LHCN-M2 (cell line): ENCODE measurements at places on chromosomes 4 and X. TPM values are rescaled to one million over a fixed set of nuclear protein-coding genes. Genes with fewer than 3 reads are reported as not detected.
A peak's percentile ranks its signal among the peaks of the same experiment; 100 is the strongest.

The VEGFD gene
- total RNA-seq: not detected in 2 replicates

The SMARCA1 gene
- total RNA-seq: 38.0 and 42.6 TPM in 2 replicates

The GRK4 gene
- total RNA-seq: 4.7 and 6.7 TPM in 2 replicates

The SLC38A5 gene
- total RNA-seq: 2.9 and 4.4 TPM in 2 replicates

The REELD1 gene
- total RNA-seq: not detected in 2 replicates

The DCAF12L2 gene
- total RNA-seq: not detected in 2 replicates

The PDZD11 gene
- total RNA-seq: 83.5 and 84.9 TPM in 2 replicates

The PCDH19 gene
- total RNA-seq: not detected in 2 replicates

The TMEM47 gene
- 44.5 and 54.7 TPM in 2 replicates for total RNA-seq

The NEUROG2 gene
- total RNA-seq: 0.06 TPM in 1 of 2 replicates, not detected in the other

The FGF13 gene
- total RNA-seq: 1.8 and 3.4 TPM in 2 replicates

The ADD1 gene
- 142 and 149 TPM in 2 replicates for total RNA-seq

The CSAG1 gene
- not detected in 2 replicates for total RNA-seq

The CT45A5 gene
- total RNA-seq: not detected in 2 replicates

The UVSSA gene
- 6.3 and 11.1 TPM in 2 replicates for total RNA-seq

The SPIN2A gene
- total RNA-seq: 0.06 and 0.17 TPM in 2 replicates

The ADGRL3 gene
- 0.11 TPM in 1 of 2 replicates, not detected in the other for total RNA-seq

The MAGEA9B gene
- total RNA-seq: not detected in 2 replicates

The UGT2A2 gene
- total RNA-seq: not detected in 2 replicates

DNA sequence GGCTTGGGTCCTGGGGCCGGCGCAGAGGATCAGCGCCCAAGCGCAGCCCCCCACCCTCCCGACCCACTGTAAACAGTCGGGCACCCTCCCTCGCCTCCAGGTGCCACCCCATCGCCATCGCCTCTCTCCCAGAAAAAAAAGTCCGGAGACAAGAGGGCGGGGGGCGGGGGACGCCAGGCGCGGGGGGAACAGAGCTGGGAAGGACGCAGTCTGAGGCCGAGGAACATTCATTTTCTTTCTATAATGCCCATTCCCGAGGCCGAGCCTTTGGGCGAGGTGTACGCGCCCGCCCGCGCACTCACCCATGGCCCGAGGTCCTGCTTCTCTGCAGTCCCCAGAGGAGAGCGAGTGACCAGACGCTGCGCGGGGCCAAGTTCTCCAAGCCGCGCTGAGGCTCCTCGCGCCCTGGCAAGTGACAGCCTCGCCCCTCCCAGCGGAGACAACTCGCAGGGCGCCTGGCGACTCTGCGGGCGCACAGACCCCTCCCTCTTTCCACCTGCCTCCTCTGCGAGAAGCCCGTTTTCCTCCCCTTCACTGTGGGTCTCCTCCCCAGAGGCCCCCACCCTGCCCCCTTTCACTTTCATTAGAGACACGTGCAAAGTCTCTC is 63.5 kb upstream of the WDR17 start:
- no peak for DNase-seq

DNA sequence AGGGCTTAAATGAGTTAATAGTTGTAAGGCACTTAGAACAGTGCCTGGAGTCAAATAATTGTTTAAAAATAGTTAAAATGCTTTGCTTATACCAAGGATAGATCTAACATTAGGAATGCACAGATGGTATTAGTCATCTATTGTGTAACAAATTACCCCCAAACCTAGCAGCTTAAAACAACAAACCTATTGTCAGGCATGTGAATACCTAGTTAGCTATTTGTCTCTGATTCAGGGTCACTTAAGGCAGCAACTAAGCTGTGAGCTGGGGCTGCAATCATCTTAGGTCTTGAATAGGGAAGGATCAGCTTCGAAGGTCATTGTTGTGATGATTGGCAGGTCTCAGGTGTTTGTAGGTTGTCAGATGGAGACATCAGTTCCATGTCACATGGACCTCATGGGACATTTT is 42.4 kb upstream of the AGA start:
- DNase-seq: peak; percentile 85

DNA sequence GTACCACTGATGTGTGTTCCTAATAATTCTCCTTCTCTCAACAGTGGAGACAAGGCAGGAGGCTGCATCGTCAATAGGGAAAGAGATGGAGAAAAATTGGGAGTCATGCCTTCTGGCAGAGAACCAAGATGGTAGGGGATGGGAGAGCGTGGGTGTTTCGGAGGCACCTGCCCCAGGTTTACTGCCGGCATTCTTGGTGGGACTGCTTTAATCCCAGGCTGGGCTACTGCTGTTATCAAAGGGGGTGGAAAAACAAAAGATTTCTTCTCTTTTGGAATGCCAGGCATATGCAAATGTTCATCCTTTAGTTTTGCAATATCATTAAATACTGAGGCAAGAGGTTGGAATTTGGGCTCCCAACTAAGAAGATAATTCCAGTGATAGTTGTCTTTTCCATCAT is 257.0 kb downstream of the DCHS2 start:
- DNase-seq: no peak

DNA sequence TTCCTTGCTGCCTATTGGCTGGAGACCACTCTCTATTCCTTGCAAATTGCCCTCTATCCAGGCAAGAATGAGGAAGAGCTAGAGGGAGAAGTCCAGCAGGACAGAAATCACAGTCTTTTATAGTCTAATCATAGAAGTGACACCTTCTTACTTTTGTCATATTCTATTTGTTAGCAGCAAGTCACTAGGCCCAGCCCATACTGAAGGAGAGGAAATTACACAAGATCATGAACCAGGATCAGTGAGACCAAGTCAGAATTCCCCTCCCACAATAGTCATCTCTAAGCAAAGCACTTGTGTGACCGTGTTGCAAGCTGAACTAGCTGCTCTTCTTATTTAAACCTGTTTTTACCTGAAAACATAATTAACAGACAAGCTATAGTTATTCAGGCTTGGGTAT is 317.7 kb downstream of the INPP4B start:
- DNase-seq: no peak

GRCh38 chrX:40004921-40005291 is 92.9 kb downstream of the BCOR start:
- DNase-seq: no peak

DNA sequence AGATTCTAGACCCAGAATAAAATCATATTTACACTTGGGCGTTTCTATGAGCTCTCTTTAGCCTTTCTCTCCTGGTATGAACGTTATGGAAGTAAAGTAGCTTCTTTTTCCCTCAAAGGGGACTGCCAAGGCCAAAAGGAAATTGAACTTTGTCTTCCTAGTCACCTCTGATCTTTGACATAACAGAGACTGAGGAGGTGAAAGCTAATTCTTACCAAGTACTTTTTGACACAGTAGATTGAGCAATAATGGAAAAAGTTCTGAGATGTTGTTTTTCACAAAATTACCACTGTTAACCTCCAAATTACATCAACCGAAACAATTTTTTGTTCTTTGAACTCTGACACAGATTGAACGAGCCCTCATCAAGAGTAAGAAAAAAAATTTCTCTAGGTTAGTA is 318.4 kb downstream of the TEX13A start:
- DNase-seq: no peak

DNA sequence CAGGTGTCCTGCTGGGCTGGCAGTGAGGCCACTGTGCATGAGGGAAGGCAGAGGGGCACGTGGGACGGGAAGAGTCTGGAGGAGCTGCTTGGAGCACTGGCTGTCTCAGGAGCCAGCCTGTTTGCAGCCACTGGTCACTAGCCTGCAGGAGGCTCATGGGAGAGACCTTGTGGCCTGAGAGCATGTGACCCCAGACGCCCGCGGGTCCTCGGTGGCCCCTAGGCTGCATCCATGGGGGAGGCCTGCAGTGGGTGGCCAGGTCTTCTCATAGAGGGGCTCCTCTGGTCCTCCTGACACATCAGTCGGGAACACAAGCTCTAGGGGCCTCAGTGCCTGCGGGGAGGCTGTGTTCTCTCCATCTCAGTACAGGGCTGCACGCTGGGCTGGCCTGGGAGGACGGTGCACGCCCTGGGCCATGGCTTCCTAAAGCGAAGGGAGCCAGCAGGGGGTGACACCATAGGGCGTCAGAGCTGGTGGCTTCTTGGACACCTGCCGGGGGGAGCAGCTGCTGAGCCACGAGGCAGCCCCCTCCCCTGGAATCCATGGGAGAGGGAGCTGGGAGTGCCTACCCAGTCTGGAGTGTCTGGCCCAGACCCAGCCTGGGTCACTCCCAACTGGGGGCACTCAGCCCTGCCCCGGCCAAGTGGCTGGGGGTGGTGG is 12.3 kb downstream of the NAT8L start:
- no peak for DNase-seq

- DNase-seq: peak; percentile 27
Measured at GRCh38 chrX:43590150-43590549, 65.9 kb upstream of the MAOA start.

DNA sequence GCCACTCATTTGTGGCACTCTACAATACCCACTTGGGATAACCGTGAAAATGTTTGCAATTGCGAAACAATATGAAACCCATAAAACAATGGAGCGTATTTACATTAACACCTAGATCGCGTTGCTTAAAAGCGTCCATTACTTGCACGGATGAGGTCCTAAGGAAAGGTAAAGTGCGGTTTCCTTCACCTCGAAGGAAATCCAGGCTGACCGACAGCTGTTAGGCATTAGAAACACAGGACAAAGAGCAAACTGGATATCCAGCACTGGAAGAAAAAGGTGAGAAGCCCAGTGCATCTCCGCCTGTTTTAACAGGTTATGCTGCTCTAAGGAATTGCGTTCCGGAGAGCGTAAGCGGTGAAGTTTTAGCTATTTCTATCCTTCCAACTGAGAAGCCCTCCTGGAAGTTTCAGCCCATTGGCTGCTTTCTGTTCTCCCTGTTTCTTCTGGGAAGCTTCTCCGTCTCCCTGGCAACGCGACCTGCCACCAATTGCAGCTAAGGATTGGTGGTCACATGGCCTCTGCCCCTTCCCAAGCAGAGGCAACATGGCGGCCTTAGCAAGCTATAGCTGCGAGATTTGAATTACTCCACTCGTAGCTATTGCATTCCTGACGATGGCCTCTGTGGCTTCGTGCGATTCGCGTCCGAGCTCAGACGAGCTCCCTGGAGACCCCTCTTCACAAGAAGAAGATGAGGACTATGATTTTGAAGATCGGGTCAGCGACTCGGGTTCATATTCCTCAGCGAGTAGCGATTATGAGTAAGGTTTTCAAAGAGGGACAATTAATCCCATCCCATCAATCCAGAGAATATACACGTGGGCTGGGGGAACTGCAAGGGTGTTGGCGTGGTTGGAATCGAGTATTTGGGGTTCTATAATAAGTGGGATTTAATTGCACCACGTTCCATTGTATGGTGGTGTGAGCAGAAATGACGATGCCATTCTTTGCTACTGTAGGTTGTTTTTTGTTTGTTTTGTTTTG is at the start of gene INTU:
TSS of gene INTU (plus strand) at position 538 of the 984 bp plus-strand sequence. CDS start at position 616, 78 bp downstream.
- peak; percentile 94 for DNase-seq

- DNase-seq: no peak
Measured at GRCh38 chr4:65658117-65658516, 12.2 kb downstream of the EPHA5 start.

- peak; percentile 99 for DNase-seq
Measured at GRCh38 chr4:76301068-76301774, 5.3 kb upstream of the STBD1 start.

- no peak for DNase-seq
Measured at GRCh38 chrX:31847773-31848172, 775.9 kb upstream of the FTHL17 start.

DNA sequence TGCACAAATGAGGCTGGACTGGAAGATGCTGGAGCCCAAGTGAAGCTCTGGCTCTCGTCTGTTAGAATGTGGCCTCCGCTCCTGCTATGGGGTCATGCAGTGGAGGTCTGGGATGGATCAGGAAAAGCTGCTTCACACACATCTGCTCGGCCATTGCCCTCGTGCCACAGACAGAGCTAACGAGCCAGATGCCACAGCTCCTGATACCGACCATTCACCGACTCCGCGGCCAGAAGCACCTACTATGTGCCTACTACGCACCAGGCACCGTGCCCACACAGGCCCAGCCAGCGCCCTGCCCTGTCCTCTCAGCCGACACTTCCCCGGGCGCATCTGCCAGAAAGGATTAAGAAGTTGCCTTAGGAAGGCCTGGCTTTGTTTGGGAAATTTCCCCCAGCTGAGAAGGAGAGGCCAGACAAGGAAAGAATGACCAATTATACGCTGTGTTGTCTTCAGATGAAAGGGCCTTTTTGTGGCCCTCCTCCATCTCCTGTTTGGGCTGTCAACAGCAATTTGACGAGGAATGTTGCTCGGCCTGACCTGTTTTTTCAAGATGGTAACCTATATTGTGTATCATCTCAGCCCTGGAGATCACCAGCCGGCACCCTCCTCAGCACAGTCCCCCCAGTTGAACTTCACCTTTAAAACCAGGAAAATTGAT is 34.3 kb downstream of the HMX1 start:
- no peak for DNase-seq

DNA sequence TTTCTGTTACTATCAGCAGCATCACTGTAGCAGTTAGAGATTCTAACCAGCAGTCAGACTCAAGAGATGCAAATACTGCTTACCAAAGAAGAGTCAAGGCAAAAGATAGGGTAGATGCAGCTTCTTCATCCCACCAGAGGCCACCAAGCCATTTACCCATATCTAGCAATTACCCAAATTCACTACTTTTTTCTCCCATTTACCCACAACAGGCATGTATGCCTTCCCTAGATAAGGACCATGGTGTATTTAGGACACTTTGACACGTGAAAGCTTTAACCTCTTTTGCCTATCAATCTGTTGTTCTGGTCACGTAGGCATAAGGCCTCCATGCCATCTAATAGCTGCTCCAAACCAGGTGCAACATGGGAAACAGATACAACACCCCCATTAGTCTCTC is 5.6 kb downstream of the LARP7 start:
- DNase-seq: no peak

DNA sequence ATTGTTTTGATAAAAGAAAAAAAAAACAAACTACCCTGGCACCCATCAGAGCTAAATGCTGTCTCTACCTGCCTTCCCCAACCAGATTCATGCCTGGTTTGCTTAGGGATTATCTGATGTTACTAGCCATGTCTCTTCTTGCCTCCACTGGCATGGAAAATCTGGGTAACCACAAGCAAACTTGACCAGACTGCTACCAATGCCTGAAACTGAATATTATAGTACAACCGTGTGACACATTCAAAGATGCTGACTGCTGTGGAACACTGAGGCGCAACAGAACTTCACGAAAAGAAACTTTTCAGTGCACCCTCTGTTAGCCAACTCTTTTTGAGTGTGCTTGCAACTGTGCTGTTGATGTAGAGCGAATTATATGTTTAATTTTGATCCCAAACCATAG is 228.1 kb downstream of the CBR4 start:
- DNase-seq: no peak
